ENCODE measurements at places on chromosomes 13 and 19.

DNA sequence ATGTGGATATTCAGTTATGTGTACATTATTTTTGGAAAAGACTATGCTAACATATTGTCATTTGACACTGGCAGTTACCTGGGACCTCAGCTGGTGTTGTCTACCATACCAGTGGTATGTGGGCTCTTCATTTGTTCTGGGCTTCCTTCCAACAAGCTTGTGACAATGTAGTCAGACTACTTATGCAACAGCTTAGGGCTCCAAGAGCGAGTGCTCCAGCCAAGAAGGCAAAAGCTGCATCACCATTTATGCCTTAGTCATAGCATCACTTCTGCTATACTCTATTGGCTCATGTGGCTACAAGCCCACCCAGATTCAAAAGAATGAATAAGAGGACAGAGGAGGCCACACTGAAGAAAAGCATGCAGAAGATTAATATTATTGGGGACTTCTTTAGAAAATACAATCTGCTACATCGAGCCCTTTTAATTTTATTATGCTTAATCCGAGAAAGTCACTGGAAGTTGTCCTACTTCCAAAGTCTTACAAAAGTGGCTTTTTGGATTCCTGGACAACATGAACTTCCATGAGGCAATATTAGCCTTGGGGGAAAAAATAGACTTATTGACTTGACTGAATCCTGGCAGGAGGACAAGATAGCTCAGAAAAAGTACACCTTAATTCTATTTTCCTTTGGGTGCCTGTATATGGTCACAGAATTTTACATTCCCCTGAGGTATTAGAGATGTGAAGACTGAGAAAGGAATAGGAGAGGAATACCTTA is 529.4 kb upstream of the HTR2A start:
- no peak for DNase-seq

- DNase-seq, result no peak
Measured at GRCh38 chr13:33721724-33722123, 96.2 kb upstream of the RFC3 start.

DNA sequence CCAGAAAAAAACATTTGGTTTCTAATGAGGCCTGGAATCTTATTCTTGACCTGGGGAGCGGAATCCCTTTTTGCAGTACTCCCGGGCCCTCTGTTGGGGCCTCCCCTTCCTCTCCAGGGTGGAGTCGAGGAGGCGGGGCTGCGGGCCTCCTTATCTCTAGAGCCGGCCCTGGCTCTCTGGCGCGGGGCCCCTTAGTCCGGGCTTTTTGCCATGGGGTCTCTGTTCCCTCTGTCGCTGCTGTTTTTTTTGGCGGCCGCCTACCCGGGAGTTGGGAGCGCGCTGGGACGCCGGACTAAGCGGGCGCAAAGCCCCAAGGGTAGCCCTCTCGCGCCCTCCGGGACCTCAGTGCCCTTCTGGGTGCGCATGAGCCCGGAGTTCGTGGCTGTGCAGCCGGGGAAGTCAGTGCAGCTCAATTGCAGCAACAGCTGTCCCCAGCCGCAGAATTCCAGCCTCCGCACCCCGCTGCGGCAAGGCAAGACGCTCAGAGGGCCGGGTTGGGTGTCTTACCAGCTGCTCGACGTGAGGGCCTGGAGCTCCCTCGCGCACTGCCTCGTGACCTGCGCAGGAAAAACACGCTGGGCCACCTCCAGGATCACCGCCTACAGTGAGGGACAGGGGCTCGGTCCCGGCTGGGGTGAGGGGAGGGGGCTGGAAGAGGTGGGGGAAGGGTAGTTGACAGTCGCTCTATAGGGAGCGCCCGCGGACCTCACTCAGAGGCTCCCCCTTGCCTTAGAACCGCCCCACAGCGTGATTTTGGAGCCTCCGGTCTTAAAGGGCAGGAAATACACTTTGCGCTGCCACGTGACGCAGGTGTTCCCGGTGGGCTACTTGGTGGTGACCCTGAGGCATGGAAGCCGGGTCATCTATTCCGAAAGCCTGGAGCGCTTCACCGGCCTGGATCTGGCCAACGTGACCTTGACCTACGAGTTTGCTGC is at the start of gene ICAM4:
ICAM4 (plus strand) TSS at position 153 of the 935 bp plus-strand sequence; CDS start at position 211, 58 bp downstream.
- peak; percentile 68 for DNase-seq

GRCh38 chr13:98741741-98742435 is 10.6 kb downstream of the SLC15A1 start:
- no peak for DNase-seq

DNA sequence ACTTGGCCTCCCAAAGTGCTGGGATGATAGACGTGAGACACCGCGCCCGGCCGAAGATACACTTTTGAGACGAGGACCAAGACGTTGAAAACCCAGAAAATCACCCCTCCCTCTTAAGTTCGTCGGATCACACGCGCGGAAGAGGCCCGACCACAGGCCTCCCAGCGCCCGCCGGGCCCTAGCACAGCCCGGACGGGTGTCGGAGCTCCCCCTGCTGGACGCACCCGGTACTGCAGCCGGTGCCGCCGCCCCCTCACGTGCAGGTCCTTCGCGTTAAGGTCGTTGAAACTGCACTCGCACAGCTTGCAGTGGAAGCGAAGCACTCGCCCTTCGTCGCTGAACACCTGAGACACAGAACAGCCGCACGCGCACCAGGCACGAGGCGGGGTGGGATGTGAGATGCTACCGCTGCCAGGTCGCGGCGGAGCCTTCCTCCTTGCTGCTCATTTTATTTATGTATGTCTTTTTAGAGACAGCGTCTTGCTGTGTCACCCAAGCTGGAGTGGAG is 35.7 kb upstream of the MATK start:
- DNase-seq, result peak; percentile 64

- DNase-seq, result peak; percentile 59
Measured at GRCh38 chr19:2497186-2497585, 21.3 kb downstream of the GADD45B start.

DNA sequence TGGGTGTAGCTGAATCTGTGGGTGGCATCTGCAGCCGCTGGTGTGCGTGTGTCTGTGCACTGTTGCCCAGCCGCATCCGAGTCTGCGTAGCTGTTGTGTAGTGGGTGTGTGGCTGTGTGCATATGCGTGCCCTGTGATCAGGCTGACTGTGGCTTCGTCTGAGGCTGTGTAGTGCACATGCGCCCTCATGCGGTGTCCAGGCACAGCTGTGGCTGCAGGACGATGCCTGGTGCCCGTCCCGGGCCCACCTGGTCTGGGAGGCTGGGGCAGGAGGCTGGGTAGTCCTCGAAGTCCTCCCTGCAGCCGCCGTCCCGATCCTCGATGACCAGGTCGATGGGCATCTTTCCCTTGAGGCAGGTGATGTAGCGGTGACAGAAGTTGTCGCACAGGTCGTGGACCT is 4.9 kb downstream of the MEIS3 start:
- peak; percentile 73 for DNase-seq

DNA sequence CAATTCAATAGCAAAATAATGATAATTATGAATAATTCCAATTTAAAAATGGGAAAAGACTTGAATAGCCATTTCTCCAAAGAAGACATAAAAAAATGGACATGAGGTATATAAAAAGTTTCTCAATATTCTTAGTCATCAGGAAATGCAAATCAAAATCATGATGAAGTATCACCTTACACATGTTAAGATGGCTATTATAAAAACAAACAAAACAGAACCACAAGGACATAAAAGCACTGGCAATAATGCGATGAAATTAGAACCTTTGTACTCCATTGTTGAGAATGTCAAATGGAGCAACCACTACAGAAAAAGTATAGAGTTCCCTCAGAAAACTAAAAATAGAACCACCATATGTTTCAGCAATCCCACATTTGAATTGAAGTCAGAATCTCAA is 1186.1 kb downstream of the SLITRK5 start:
- DNase-seq, result no peak
